ENCODE measurements at places on chromosomes 4 and X.
A peak's percentile ranks its signal among the peaks of the same experiment; 100 is the strongest.

GRCh38 chrX:151393514-151393913 is 3.5 kb upstream of the VMA21 start:
- no peak for DNase-seq

- DNase-seq: no peak
Measured at GRCh38 chr4:46967631-46968030, 25.8 kb downstream of the GABRA4 start.

GRCh38 chrX:150767045-150767395 is 73.8 kb downstream of the MTMR1 start:
- no peak for DNase-seq

GRCh38 chr4:189845145-189845846 is 95.4 kb upstream of the FRG1 start:
- no peak for DNase-seq

GRCh38 chrX:17603196-17603595 is 134.1 kb upstream of the SCML1 start:
- no peak for DNase-seq

DNA sequence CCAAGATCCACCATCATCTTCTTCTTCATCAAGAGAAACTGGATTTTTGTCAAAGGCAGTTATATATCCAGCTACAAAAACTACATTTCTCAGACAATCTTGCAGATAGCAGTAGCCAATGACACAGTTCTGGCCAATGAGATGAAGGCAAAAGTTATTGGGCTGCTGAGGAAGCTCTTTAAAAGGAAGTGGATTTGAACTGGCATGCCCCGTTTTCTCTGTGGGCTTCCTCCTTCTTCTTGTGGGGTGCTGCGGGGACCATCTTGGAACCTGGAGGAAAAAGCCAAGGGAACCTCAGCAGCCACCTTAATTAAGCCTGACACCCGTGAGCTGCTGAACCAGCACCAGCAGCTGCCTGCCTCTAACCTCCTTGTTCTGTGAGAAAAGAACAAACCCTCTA is 4.8 kb downstream of the SMIM43 start:
- DNase-seq: no peak

GRCh38 chrX:128106630-128107029 is 54.4 kb upstream of the ACTRT1 start:
- DNase-seq: no peak

GRCh38 chr4:100849319-100849718 is 331.5 kb upstream of the EMCN start:
- no peak for DNase-seq

GRCh38 chrX:110734894-110735541 is 60.6 kb downstream of the CHRDL1 start:
- DNase-seq: no peak

- no peak for DNase-seq
Measured at GRCh38 chr4:176014583-176015108, 51.0 kb upstream of the WDR17 start.

GRCh38 chr4:26837993-26838842 is 22.4 kb upstream of the STIM2 start:
- DNase-seq: no peak

GRCh38 chr4:119103263-119103662 is 32.4 kb upstream of the MYOZ2 start:
- DNase-seq: peak; percentile 41

DNA sequence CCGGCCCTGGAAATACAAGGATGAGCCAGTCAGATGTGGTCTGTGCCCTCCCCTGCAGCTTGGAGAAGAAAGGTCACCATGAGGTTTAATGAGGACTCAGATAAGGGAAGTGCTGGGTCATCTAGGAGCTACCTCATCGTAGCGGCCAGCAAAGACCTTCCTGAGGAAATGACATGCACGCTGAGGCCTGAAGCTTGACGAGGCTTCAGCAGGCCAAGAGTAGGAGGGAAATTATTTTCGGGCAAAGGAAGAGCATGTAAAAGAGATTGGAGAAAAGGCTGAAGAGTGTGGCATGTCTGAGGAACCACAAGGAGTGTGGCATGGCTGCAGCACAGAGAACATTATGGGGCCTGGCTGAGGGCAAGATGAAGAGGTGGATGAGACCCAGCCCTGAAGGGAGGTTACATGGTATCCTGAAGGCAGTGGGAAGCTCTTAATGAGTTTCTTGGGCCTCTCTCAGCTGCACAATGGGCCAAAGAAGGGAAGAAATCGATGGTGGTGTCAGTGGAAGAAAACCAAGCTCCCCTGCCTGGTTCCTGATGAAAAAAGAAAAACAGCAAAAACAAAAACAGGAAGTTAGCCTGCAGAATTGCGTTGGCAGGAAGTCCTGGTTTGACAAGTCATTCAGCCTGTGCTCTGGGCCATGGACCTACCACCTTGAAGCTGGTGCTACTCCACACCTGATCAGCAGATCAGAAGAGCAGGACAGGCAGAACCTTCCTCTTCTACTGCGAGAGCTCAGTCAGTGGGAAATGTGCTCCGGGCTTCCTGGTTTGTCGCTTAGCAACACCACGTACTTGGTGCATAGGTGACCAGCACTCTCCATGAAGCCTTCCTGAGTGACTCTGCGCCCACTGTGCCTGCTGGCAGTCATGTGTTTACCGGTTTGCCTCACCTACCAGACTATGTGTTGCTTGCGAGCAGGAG is 134.5 kb upstream of the KLF3 start:
- DNase-seq: peak; percentile 67

- DNase-seq: no peak
Measured at GRCh38 chr4:73347497-73347896, 56.6 kb upstream of the ALB start.

DNA sequence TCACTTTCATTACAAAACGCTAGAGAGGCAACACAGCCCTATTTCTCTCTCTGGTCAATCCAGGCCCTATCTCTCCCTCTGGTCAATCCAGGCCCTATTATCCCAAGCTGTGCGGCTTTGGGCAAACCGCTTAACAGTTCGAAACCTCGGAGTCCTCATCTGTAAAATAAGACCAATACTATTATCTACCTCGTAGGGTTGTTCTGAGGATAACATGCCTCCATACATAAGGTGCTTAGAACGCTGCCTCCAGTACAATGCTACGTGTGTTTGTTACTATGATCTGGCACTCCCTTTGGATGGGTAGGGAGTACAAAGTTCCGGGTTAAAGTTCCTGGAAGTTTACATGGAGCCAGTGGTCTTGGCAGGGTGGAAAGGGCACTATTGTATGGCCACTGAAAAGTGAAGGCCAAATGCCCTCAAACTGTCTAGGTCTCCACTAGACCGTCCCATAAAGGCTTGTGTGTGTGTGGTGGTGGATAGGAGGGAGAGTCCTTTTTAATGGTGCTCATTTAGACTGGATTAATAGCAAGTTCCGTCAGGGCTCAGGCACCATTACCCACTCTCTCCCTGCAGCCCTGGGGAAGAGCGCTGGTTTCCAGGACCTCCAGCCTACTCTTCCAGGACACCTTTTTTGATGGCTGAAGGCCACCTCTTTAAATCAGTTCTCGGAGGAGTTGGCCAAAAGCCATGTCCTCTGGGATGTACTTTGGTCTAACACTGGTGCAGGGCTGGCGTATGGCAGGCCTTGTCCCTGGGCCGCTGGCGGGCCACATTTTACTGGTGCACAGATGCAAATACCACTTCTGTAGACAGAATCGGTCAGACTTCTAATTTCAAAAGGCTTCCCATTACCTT is 75.6 kb upstream of the BCOR start:
- no peak for DNase-seq

DNA sequence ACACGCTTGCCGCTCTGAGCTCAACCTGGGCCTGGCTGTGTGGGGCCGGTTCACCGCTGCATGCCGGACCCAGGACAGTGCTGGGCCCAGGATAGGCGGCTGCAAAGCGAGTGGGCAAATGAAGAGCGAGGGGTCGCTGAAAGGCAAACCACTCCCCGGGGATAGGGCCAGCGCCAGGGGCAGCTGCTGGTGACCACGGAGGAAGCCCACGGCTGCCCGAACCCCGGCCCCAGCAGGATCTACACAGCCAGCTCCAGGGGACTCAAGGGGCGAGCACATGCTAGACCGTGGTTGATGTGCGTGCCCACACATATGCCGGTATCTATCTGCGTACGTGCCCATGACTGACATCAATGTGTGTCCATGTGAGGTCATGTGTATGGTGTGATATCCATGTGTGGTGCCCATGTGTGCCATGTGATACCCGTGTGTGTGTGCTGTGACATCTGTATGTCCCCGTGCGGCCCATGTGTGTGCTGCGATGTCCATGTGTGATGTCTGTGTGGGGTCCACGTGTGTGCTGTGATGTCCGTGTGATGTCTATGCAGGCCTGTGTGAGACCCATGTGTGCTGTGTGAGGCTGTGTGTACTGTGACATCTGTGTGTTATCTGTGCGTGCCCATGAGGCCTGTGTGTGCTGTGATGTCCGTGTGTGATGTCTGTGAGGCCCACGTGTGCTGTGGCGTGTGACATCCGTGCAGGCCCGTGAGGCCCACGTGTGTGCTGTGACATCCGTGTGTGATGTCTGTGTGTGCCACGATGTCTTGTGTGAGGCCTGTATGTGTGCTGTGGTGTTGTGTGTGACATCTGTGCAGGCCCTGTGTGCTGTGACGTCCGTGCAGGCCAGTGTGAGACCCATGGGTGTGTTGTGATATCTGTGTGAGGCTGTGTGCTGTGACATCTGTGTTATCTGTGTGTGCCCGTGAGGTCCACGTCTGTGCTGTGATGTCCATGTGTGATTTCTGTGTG is 24.8 kb downstream of the CTBP1 start:
- DNase-seq: no peak

- no peak for DNase-seq
Measured at GRCh38 chr4:61336916-61337315, 136.8 kb downstream of the ADGRL3 start.
